Vagina (tissue), 2 donors: ENCODE measurements at places on chromosomes 12 and 14.
A peak's percentile ranks its signal among the peaks of the same experiment; 100 is the strongest.

GRCh38 chr14:98103705-98104104 lies 1168.3 kb downstream of the BCL11B start:
- no peak for DNase-seq

GRCh38 chr12:52344111-52344510 lies 22.9 kb upstream of the KRT83 start:
- DNase-seq = no peak

DNA sequence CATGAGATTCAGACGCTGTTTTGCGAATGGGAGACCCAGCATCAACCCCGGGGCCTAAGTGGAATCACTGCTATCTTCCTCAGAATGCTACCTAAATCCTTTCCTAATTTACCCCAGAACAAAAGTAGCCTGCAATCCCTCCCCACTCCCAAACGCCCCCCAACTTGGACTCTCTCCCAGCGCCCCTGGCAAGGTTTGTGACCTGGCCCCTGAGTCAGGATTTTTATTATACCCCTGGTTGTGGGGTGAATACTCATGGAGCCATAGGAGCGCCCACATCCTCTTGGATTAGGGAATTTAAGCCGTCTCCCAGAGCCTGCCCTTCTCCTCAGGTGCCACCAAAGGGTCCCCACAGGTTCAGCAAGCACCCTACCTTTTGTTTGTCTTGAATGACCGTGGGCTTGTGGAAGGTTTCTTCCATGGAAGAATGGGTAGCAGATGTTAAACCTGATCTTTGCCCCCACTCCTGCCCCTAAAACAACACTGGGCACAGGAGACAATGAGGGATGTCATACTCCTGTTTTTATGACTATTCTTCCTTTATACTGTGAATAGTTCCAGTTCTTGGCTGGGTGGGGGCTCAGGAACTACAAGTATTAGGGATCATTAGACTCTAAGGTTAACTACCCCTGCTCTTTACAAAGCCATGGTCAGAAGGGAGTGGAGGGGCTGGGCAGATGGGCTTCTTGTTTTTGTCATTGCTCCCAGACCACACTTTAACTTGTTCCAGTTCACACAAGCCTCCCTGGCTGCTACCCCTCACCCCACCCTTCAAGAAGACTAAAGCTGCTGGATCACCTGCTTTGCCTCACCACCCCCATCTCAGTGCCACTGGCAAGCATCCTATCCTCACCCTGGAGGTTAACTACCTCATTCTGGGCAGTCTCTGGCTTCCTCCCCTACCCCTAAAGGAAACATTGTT lies 630 bp downstream of the MYL6B start:
- DNase-seq = no peak

- DNase-seq = no peak
These were observed 9.4 kb downstream of the AKT1 start for GRCh38 chr14:104786091-104786586.

GRCh38 chr12:70936203-70936813 lies 15.8 kb upstream of the PTPRR start:
- DNase-seq = no peak

DNA sequence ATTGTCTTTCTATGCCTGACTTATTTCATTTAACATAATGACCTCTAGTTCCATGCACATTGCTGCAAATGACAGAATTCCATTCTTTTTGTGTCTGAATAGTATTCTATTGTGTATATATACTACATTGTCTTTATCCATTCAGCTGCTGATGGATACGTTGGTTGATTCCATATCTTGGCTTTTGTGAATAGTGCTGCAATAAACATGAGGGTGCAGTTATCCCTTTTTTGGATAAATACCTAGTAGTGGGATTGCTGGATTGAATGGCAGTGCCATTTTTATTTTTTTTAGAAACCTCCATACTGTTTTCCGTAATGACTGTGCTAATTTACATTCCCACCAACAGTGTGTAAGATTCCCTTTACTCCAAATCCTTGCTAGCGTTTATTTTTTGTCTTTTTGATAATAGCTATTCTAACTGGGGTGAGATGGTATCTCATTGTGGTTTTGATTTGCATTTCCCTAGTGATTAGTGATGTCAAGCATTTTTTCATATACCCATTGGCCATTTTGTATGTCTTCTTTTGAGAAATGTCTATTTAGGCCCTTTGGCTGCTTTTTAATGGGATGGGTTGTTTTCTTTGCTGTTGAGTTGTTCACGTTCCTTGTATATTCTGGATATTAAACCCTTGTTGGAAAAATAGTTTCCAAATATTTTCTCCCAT lies 2.3 kb downstream of the OAS2 start:
- no peak for DNase-seq

GRCh38 chr14:91231446-91231845 lies 13.1 kb downstream of the GPR68 start:
- no peak for DNase-seq

DNA sequence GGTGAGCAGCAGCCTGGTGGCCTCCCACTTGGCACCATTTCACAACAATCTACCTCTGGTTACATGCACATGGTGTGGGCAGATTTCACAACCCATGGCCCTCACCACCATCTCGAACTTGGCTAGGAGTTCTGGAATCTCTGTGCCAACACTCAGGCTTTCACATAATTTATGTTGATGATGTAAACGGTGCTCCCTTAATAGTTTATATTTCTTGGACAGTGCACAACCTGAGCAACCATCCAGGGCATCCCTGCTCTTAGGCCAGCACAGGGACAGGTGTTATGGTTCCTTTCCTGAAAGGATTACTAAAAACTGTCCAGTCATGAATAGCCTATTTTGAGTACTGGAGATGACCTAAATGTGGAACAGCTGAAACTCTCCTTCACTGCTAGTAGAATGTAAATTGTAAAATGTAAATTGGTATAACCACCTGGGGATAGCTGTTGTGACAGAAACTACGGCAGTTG lies 28.6 kb downstream of the ABCB9 start:
- DNase-seq = no peak

DNA sequence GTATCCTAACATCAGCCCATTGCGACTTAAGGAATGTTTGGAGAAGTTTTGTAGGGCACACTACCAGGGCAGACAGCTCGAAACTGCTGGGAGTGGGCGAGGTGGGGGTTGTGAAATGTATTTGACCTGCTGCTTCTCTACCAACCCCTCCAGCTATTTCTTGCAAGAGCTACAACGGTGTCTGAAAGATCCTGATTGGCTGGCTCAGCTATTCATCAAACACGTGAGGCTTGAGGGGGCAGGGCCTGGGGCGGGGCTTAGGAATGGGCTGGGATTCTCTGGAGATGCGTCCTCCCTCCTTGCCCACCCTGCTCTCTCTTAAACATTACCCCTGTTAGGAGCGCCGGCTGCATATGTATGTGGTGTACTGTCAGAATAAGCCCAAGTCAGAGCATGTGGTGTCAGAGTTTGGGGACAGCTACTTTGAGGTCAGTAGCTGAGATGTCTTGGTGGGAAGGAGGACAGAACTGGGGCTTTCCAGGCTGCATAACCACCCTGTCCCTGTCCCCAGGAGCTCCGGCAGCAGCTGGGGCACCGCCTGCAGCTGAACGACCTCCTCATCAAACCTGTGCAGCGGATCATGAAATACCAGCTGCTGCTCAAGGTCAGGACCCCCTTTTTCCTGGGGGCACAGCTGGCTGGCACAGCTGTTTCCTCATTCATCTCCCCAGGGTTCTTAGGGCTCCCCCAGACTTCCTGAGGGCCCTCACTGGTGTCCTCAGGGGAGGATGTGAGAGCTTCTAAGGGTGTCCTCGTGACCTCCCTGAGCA lies 3.1 kb downstream of the ARHGEF25 start:
- no peak for DNase-seq

GRCh38 chr14:68638141-68638999 lies 154.5 kb downstream of the ZFP36L1 start:
- DNase-seq = peak; percentile 67

DNA sequence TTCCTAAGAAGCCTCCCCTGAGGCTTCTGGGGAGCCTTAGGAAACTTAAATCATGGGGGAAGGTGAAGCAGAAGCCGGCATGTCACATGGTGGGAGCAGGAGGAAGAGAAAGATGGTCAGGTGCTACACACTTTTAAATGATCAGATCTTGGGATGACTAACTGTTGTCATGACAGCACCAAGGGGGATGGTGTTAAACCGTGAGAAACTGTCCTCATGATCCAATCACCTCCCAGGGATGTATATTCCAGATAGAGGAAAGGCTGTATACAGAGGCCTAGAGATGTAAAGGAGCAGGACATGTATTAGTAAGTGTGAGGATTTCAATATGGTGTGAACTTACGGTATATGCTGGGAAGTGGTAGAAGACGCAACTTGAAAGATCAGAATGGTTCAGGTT lies 121.1 kb downstream of the CAND1 start:
- no peak for DNase-seq

DNA sequence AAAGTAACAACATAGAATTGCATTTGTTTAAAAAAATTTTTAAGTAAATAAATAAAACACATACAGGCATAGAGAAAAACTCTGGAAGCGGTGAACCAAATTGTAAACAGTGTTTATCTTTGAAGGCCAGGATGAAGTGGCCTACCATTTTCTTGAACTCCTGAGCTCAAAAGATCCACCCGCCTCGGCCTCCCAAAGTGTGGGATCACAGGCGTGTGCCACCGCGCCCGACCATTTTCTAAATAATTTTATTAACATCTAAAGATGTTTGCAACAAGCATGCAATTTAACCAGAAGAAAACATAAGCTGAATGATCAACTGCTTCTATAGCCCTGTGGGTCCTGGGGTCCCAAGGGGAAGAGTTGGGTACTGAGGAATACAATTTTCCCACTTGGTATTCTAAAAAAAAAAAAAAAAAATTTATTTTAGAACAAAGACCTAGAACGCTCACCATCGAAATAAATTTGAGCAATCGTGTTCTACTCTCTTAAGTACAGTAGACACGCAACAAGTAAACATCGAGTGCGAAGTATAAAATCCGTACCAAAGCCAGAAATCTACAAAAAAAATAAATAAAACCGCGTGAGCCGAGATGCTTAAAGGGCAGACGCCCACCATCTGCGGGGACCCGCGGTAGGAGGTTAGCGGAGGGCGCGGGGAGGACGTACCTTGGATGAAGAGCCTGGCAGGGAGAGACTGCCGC lies 484 bp downstream of the MIS18BP1 start:
- DNase-seq = no peak

- DNase-seq = no peak
These were observed 1.5 kb downstream of the KRT8 start for GRCh38 chr12:52903285-52903854.

GRCh38 chr12:115394496-115395220 lies 710.7 kb upstream of the TBX3 start:
- DNase-seq = no peak

- no peak for DNase-seq
These were observed 1.7 kb upstream of the RAD52 start for GRCh38 chr12:951176-951575.

DNA sequence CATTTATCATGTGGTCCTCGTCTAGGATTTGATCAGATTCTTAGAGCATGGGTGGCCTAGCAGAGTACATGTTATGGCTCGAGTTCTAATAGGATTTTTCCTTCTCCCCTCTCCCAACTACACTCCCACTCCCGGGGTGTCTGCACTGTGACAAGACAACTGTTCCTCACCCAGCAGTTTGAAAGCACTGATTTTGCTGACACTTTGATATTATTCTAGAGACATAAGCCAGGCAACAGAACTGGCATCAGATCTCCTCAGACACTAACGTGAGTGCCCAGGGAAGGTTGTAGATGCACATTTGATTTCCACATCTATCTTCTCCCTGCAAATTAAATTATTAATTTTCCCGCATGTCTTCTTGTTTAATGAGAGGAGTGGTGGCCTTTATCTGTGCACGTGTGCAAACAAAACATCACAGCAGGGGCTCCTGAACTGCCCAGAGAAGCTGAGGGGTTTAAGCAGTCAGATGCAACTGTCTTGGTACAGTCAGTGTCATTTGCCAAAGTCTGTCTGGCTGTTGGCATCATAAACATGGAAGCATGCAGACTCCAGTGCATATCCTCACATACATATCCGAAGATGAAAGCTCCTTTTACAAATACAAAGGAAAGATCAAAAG lies 491.8 kb downstream of the NPAS3 start:
- DNase-seq = no peak

GRCh38 chr12:71014180-71014785 lies 93.7 kb upstream of the PTPRR start:
- no peak for DNase-seq

- DNase-seq = no peak
These were observed 815 bp downstream of the NID2 start for GRCh38 chr14:52067873-52068614.

GRCh38 chr12:72346363-72346944 lies 74.3 kb downstream of the TRHDE start:
- no peak for DNase-seq

DNA sequence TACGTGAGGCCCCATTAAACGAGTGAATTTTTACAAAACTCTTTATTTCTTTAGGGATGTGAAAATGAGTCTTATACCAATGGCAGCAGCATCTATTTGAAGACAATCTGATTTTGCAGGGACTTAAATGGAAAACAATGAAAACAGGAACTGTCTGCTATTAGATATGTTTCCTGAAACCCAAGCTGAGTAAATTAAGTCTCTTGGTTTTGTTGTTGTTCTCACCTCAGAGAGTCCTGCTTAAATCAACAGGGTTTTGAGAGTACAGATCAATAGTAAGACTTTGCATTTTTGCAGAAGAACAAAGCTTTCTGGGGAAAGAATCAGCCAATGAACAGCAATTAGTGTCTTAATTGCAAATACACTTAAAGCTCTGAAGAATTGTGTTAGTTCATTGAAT lies 39.1 kb upstream of the LGR5 start:
- no peak for DNase-seq

GRCh38 chr12:124301084-124301654 lies 6.3 kb downstream of the RFLNA start:
- no peak for DNase-seq

- DNase-seq = no peak
These were observed 16.6 kb upstream of the IFI27L2 start for GRCh38 chr14:94145902-94146527.

GRCh38 chr12:41527534-41528116 lies 339.5 kb downstream of the PDZRN4 start:
- DNase-seq = no peak

- DNase-seq = no peak
These were observed 320.5 kb downstream of the CACNA1C start for GRCh38 chr12:2373307-2373706.

GRCh38 chr14:52069307-52070050 lies 620 bp upstream of the NID2 start:
- DNase-seq = no peak

DNA sequence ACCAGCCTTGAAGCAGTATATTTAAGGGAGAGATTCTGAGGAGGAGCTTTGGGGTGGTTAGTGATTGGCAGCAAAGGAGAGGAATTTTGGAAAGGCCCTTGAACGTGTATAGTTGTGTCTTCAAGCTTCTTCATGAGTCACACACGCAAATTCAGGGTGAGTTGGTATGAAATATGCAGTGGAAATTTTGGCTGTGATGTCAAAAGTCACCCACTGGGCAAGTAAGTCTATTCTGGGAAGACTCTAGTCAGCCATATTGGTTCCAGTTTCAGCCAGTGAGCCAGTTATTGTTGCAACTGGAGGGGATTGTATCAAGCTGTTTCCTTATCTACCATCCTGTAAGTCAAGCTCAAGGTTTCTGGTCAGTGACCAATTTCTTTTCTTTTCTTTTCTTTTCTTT lies 32.0 kb upstream of the VASH1 start:
- DNase-seq = no peak

GRCh38 chr12:110349514-110350151 lies 53.9 kb downstream of the ANAPC7 start:
- DNase-seq = no peak
